ENCODE measurements at places on chromosomes 11 and 22.

DNA sequence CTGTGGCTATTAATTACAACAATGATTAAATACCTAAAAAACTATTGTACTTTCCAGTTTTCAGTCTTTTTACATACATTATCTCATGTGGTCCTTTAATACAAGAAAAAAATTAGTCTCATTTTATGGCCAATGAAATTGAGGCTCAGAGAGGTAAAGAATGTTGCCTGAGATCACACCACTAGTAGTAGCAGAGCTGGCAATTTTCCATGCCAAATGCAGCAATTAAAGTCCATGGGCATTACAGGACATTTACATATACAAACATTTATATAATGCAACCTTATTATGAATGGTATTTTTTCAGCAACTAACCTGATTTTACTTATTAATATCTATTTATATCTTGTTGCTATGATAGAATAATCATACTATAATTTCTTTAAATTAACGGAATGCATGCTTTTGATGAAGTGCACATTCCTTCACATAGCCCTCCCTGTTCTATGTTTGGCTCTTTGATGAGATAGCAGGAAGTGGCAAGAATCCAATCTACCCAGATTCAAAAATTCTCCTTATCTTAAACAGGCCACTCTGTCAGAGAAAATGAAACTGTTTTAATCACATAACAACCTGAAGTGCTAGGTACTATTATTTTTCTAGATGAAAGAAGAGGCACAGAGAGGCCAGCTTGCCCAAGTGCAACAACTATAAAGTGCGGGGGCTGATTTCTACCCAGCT, 120.9 kb upstream of the LDLRAD3 start:
- DNase-seq: no peak

- no peak for DNase-seq
These were observed 114.7 kb downstream of the SGSM3 start for GRCh38 chr22:40484906-40485669.

- no peak for DNase-seq
These were observed 51.6 kb downstream of the DHCR7 start for GRCh38 chr11:71396548-71397123.

- peak; percentile 21 for DNase-seq
These were observed 3.2 kb downstream of the ARVCF start for GRCh38 chr22:20013382-20013871.

GRCh38 chr11:3036419-3036818, 20.8 kb downstream of the CARS1 start:
- DNase-seq: no peak

- DNase-seq: no peak
These were observed 735.9 kb downstream of the NTM start for GRCh38 chr11:132106096-132106982.

DNA sequence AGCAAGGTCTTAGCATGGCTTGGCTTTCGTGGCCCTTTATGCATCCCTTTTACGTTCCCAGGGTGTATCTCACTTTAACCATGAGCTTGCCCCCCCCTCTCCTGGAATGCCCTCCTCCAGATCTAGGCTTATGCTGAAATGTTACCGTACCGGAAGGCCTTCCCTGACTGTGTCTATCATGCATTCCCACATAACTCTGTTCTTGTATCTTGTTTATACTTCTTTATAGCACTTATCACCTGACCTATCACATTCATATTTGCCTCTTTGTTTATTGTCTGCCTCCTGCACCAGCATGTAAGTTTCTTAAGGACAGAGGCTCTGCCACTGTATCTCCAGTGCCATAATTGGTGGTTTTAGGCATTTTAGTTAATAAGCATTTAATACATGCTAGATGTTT, 38.9 kb downstream of the PPFIBP2 start:
- no peak for DNase-seq

DNA sequence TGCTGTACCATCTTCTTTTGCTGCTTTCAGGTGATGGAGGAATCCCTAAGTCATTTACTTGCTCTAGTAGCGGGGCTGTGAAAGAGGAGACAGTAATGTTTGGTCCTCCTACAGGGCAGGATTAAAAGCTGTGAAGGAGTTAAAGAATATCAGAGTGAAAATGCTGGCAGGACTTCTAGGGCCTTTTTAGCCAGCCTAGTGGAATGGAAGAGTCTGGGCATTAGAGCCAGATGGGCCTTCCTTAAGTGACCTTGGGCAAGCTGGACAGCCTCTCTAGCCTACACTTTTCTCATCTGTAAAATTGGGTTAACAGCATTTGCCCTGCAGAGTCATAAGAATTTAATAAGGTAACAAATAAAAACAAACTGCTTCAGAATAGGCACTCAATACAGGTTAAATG, 114.7 kb downstream of the RBFOX2 start:
- no peak for DNase-seq

GRCh38 chr22:47813661-47814060, 1051.2 kb downstream of the TBC1D22A start:
- no peak for DNase-seq

GRCh38 chr11:8232849-8233606, 30.6 kb downstream of the LMO1 start:
- no peak for DNase-seq

DNA sequence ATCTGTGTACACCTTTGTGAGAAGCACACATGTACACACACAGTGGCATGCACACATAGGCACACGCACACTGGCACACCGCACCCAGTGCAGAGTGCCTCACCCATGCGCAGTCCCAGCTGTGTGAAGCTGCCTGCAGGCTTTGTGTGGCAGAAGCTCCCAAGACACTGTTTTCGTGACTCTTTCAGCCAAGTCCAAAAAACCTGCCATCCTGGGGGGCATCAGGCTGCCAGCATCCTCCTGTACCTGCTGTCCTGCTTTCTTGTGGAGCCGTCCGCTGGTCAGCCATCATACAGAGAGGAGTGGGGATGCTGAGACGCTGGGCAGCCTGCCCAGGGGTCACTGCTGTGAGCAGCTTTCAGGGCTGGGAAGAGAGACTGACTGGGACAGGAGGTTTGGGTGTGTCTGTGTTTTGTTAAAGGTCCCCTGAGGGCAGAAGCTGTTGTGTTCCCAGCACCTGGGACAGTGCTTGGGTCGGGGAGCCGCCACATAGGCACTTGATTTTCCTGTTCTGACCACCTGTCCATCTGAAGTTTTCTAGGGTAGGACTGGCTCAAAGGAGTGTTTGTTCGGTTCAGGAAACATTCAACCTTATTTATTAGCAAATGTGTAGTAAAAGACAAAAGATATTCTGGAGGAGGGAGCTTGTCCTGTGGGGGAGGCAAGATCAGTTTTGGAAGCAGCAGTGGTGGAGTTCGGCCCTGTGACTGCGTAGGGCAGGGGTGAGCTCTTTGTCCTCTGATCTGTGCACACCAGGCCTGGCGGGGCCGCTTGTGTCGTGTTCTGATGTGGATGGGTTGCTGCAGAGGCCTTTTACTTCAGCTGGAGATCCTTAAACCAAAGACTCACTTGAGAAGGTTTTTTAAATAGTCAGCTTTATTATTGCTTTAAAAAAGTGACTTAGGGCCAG, 29.7 kb downstream of the AP2A2 start:
- DNase-seq: no peak

GRCh38 chr11:16769386-16769785, 30.9 kb downstream of the C11orf58 start:
- DNase-seq: no peak

DNA sequence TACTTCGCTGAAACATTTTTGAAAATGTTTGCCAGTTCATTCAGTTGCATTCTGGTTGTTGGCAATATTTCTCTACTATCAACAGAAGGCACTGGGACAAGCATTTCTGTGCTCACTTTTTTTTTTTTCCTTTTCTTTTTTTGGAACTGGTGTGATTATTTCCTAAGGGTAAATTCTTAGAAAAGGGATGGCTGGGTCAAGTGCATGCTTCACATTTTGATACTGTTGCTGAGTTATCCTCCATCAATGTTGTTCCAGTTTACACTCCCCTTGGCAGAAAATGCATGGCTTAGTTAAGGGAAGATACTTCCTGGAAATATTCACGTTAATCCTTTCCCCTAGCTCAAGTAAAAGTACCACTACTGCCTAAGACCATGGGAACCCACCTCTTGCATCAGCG, 81.8 kb downstream of the OSBP2 start:
- no peak for DNase-seq

- no peak for DNase-seq
These were observed 3.8 kb upstream of the ADSL start for GRCh38 chr22:40342521-40342920.

- DNase-seq: no peak
These were observed 18.3 kb downstream of the SLC5A12 start for GRCh38 chr11:26703411-26704191.

DNA sequence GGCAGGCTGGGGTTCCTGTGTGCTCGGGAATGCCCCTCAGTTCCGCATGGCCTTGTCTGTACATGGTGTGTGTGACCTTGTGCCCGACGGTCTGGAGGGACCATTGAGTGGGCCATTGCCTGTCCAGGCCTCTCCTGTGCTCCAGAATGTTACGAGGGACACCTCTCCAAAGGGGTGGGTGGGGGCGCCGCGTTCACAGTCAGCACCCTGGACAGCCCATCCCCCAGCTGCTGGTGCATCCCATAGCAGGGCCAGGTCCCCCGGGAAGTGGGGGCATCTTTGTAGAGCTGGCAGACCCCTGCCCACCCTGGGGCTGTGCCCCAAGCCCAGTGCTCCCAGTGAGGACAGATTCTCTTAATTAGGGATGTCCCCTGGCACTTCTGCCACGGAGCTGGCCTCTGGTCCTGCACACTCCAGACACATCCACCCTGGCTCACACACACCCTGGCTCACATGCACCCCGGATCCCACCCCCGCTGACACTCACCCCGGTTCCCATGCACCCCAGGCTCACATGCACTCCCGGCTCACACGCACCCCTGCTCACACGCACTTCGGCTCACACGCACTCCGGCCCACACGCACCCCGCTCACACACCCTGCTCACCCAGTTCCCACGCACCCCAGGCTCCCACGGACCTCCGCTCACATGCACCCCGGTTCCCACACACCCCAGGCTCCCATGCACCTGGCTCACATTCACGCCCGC, 15.6 kb downstream of the TSPAN4 start:
- DNase-seq: no peak

DNA sequence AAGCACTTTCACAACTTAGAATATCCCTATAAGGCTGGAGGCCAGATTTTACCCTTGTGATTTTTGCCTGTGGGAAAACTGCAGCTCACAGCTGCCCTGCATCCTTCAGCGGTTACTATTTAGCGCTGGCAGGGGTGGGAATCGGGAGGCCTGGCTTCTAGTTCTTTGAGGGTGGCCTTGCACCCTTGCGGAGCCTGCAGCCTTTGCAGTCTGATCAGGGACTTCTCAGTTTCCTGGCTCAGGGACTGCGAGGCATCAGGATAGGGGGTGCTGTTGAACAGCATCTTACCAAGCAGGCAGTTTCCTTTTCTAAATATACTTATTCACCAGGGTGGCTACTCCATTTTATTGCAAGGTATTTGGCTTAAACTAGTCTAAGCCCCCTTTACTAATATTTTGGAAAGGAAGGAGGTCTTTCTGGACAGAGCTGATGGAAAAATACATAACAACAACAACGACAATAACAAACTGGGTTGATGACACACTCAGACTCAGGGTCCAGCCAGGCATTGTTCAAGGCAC, 2.9 kb upstream of the APOA1 start:
- no peak for DNase-seq

All from stimulated activated CD8-positive, alpha-beta memory T cell treated with anti-CD3 and anti-CD28 coated beads, Interleukin-12 subunit alpha, Interleukin-12 subunit beta, amount 100 ng/mL, for 4 hours (primary cell).